COR-L47 (cell line): ENCODE measurements at places on chromosomes 2 and 18.
A peak's percentile ranks its signal among the peaks of the same experiment; 100 is the strongest.

- peak; percentile 16 for DNase-seq
Observed at GRCh38 chr2:116133381-116133942, 1681.0 kb upstream of the DDX18 start.

GRCh38 chr2:71223767-71224333 lies 3.1 kb downstream of the PAIP2B start:
- DNase-seq, result peak; percentile 71

DNA sequence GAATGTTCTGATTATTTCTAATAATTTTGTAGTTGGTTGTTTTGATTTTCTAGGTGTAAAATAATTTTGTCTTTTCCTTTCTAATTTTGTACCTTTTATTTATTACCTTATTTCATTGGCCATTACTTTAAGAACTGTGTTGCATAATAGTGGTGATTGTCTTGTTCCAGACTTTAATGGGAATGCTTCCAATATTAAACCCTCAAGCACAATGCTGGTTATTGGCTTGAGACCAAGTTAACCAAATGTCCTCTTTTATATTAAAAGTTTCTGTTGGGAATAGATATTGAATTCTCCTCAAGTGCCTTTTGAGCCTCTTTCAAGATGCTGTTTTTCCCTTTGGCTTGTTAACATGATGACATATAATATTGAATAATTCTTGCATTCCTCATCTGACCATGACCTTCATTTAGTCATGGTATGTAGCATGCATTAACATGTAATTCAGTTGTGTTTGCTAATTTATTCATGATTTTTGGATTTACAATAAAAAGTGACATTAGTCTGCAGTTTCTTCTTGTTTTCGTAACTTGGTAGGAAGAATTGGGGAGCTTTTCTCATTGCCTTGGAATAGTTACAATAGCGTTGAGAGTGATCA lies 141.7 kb downstream of the DIS3L2 start:
- no peak for DNase-seq

- no peak for DNase-seq
Observed at GRCh38 chr2:237541243-237541642, 25.1 kb upstream of the PRLH start.

DNA sequence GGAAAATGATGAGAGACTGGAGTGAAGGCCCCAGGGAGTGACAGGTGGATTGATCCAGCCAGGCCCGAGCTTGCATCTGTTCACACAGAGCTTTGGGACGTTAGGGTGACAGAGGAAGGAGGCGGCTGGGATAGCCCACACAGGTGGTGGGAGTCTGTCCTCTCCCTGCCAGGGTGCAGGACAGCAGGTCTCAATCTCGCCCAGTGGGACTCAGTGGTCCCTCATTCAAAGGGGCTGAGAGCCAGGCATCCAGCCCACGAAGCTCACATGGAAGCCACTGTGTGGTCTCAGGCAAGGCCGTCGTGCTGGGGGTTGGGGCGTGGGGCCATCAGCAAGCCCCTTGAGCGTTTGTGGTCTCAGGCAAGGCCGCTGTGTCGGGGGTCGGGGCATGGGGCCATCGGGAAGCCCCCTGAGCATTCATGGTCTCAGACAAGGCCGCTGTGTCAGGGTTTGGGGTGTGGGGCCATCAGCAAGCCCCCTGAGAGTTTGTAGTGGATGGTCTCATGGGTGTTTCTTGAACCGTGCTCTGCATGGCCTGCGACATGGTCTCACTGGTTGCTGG lies 8.3 kb downstream of the KCNG2 start:
- DNase-seq, result no peak

GRCh38 chr2:212863185-212863588 lies 288.2 kb downstream of the IKZF2 start:
- peak; percentile 50 for DNase-seq

- no peak for DNase-seq
Observed at GRCh38 chr18:12906119-12906518, 22.1 kb upstream of the PTPN2 start.

DNA sequence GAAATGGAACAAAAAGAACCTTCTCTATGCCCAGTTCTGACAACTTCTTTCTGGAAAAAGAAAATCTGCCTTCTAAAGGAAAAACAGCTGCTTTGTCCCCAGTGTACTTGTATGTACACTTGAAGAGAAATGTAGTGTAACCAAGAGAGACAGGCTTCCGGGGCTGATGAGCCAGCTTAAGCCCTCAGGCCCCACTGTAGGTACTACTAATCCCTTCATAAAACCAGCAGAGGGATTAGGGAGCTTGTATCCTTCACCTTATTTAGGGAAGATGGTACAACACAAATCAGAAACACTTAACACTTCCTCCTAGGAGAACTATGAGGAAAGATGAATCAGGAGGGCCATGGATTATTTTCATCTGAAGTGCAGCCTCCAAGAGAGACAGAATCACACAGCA lies 18.8 kb upstream of the SUCLG1 start:
- DNase-seq, result no peak

GRCh38 chr2:181235683-181236459 lies 221.3 kb upstream of the ITGA4 start:
- no peak for DNase-seq

GRCh38 chr2:216634370-216635148 lies 1.3 kb downstream of the IGFBP2 start:
- no peak for DNase-seq

DNA sequence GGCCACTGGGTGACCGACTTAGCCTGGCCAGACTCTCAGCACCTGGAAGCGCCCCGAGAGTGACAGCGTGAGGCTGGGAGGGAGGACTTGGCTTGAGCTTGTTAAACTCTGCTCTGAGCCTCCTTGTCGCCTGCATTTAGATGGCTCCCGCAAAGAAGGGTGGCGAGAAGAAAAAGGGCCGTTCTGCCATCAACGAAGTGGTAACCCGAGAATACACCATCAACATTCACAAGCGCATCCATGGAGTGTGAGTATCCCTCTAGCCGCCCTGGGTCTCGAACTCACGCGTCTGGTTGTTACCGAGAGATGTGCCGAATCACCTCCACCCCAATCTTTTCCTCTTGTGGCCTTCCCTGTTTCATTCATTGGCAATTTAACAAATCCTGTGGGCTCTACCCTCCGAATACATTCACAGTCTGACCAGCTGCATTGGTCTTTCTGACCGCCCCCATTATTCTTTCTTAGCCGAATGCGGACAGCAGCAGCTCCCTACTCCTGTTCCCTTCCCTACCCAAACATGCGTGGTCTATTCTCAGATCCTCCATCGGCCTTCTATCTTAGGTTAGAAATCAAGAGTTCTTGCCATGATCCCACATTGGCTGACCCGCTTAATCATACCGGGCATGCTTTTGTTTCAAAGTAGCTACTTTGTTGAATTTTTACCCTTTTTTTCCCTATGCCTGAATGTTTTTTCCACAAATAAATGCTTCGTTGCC lies 631 bp downstream of the RPL31 start:
- no peak for DNase-seq

DNA sequence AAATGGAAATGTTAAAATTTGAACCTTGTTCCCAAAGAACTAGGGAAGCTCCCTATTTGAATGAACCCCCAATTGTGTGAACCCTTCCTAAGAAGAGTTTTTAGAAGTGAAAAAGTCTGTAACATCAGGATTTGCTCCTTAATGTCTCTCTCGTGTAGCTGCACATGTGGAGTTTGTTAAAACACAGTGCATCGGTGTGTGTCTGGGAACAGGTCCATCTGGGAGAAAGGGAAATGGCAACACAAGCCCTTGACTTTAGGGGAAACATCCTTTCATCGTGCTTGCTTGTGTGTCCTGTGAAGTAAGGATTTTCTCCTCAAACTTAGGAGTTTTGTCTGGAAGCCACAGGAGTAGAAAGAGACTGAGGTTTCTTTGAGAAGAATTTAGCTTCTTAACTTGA lies 203.9 kb downstream of the PRKCE start:
- no peak for DNase-seq

DNA sequence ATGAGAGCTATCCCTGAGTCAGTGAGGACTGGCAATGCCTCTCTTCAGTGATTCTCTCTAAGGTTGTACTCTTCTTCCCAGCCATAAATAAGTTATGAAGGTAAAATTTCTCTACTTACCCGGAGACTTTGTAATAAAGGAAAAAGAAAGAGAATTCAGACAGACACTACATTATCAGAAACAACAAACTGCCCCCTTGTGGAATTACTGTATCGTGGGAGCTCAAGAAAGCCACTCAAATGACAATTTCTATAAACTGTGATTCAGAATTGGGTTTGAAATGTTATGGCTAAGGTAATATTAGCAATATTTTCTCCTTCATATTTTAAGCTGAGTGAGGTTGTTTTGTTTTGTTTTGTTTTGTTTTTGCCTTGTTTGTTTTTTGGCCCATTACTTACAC lies 155.8 kb upstream of the TANK start:
- DNase-seq, result peak; percentile 4

DNA sequence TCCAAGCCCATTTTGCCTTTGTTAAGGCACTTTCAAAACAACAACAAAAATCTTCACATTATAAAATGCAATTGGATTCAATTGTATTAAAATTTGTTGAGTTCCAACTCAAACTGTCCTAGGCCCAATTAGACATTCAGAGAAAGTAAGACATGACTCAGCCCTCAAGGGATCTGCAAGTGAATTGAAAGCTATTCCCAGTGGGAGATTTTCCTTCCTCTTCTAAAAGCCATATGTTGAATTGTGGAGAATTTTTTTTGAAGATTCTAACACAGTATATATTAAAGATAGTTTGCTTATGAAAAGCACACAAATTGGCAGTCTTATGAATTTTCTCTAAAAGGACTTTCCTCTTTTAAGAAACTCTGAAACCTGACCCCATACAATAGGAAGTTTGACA lies 268.0 kb upstream of the PARD3B start:
- no peak for DNase-seq

GRCh38 chr18:79796016-79796415 lies 1.7 kb upstream of the KCNG2 start:
- DNase-seq, result no peak

GRCh38 chr2:4483050-4483449 lies 779.7 kb downstream of the DCDC2C start:
- no peak for DNase-seq

- DNase-seq, result no peak
Observed at GRCh38 chr2:207815254-207815653, 45.5 kb upstream of the FZD5 start.

DNA sequence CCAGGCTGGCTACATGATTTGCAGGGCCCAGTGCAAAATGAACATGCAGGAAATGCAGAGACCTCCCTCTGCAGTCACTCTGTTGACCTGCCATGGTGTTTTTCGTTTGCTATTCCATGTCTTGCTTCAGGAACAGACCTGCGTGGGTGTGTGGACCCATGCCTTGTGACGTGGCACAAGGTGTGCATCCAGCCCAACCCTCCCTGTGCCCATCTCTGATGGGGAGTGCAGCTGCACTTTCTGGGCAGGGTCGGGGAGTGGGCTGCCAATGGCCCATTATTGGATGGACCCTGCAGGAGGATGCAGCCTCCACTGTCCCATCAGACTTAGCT lies 33.1 kb downstream of the NAPG start:
- DNase-seq, result no peak

- DNase-seq, result no peak
Observed at GRCh38 chr2:239950144-239951128, 74.7 kb downstream of the NDUFA10 start.

DNA sequence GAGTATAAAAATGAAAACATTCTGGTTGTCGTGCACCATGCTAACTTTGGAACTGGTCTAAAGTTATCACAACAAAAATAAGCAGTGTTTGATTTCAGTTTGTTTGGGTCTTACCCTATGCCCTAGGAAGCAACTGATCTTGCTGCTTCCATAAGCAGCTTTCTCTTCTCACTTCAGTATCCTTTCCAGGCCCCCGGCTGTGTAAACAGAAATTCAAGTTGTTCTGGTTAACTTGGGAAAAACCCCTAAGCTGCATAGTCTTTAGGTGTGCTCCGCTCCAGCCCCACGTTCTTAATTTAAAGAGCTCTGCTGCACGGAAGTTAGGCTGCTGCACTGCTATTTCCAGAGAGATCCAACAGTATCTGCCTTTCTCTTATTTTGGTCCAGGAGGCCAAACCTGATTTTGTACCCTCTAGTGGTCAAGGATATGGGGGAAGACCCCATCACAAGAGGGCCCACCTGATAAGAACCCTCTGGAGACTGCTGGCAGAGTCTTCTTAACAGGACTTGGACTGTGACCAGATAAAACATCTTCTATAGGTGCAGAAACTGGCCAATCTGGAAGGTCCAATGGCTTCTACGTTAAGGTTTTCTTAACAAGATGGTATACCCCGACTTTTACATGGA lies 69.1 kb downstream of the FEZ2 start:
- DNase-seq, result no peak

GRCh38 chr18:22424565-22424963 lies 6.8 kb upstream of the CTAGE1 start:
- no peak for DNase-seq

DNA sequence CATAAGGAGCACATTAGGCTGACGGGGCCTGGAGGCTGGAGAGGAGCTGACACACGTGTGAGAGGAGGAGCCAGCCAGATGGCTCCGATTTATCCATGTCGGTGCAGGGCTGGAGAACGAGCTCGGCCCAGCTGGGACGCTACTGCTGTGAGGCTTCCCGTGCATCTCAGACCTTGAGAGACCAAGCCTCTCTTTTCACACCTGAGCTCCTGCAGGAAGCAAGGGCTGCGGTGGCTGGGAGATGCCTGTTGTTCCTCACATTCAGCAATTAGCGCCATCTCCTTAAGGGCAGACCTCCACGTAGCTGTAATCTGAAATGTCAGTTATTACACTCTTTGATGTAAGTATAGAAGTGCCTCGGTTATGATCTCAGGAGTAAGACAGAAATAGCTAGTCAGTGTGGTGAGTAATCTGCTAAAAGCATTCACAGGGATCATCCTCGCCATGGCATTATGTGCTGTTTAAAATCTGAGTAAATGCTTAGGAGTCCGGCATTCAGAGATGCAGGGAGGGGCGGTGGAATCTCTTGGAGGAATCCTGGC lies 107.9 kb downstream of the PRKCE start:
- no peak for DNase-seq

DNA sequence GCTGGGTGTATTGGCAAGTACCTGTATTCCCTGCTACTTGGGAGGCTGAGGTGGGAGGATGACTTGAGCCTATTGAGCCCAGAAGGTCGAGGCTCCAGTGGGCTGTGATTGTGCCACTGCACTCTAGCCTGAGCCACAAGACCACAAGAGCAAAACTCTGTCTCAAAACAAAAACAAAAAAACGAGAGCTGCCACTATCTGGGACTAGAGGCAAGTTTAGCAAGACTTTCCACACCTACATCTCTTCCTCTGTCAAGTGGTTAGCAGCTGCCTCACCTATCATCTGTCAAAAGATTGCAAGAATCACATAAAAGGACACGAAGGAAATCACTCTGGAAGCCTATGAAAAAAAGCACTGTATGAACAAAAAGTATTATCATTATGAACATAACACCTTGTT lies 55.2 kb upstream of the RIOK3 start:
- no peak for DNase-seq

- DNase-seq, result no peak
Observed at GRCh38 chr18:59681521-59682004, 15.7 kb downstream of the CCBE1 start.

- DNase-seq, result no peak
Observed at GRCh38 chr2:50066873-50067272, 912.6 kb upstream of the FSHR start.

GRCh38 chr2:127622561-127623387 lies 23.2 kb upstream of the GPR17 start:
- DNase-seq, result no peak

GRCh38 chr2:61255580-61256437 lies 93.8 kb downstream of the C2orf74 start:
- no peak for DNase-seq

GRCh38 chr18:64365106-64365505 lies 216.2 kb upstream of the LINC00305 start:
- DNase-seq, result no peak
